ENCODE measurements at places on chromosomes 4 and X.

DNA sequence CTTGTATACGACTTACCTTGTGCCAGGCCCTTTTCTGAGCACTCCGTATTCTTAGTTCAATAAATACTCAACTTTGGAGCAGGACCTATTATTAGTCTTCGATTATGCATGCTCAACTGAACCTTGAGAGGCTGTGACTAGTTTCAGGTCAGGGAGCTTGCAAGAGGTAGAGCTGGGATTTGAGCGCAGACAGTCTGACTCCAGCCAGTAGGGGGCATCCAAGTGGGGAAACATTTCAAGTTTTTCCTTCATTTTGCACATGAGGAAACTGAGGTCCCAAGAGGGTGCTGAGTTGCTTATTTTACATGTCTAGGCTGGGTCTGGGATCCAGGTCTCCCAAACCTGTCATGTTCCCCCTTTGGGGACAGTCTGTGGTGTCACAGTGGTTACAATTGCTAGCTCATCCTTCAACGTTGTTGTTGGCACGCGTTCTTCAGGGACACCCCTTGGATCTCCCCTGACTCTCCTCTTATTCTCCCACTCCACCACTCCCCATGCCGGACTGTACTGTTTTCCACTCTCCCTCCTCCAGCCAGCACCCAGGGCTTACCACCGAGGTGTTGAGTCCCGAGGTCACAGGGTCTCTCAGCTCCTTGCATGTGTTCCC is 6.7 kb upstream of the PRICKLE3 start:
- no peak for DNase-seq

DNA sequence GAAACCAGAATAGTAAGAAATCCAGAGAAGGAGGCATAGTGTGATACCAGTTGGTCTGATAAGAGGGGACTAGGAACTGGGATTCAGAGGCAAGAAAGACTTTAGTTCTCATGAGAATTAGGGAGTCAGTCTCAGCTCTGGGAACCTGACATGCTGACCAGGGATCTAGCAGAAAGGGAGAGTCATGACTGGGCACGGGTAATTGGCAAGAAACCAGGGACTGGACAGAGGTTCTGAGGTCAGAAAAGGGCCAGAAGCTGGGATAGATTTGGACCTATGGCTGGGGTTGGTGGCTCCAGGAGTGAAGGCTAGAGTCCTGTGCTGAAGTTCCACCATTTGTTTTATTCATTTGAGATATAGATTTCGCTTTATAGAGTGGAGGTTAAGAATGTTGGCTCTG is 110.2 kb upstream of the C1GALT1C1 start:
- DNase-seq: no peak

DNA sequence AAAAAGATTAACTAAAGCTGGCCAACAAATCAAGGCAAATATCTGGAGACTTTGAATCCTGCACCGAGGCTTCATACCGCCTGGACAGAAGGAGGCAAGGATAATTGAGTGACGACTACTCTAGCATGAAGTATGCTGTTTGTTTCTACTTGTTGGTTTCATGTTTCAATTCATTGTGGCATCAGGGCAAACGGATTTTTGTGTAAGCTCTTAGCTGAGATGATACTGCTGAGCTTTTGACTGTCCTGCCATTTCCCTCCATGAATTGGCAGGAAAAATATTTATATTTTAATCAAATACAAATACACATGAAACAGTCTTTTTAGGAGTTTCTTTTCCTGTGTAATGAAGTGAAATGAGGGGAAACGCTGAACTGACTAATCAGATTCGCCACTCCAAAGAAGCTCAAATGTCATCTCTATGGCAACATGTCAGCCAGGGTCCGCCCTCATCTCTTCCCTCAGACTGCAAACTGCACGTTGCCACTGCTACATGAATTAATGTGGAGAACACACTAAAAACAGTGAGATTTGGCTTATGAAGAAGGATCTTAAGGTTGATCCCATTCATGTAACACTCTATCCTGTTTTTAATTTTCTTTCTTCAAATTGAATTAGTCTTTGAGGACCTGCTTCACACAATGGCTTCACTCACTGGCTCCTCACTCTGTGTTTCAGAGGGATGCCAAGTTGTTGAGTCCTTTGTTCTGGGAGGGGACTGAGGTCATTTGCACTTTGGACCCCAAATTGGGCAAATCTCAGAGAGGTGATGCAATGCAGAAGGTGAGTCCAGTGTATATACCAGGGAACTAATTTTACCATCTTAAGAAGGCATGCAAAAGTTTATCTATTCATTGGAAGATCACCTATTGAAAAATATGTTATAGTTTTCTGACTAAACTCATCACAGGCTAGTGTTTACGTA is 149.6 kb upstream of the MID1 start:
- DNase-seq: no peak

GRCh38 chrX:154458116-154458953 is at the start of gene PLXNA3:
Gene PLXNA3, plus strand, starts transcription at chrX:154458281. Its CDS starts 1,903 bp downstream, at chrX:154460184.
- peak; percentile 60 for DNase-seq

GRCh38 chr4:161010227-161010626 is 1153.6 kb downstream of the FSTL5 start:
- no peak for DNase-seq

DNA sequence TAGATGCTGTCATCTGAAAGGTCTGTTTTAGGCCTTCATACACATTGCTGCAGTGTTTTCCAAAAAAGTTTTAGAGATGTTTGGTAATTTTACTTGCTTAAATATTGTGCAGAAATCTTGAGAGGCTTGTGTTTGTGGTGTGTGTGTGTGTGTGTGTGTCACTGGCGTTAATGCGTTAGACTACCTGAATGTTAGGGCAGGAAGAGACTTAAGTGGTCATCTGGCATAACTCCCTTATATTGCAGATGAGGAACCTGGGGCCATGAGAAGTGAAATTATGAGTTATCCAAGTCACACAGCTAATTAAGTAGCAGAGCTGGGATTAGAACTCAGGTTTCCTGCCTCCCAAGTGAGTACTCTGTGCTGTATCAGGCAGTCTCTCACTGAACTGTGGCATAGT is 1.4 kb downstream of the LSM6 start:
- DNase-seq: no peak

GRCh38 chr4:112589206-112589605 is 47.5 kb downstream of the ZGRF1 start:
- DNase-seq: no peak

DNA sequence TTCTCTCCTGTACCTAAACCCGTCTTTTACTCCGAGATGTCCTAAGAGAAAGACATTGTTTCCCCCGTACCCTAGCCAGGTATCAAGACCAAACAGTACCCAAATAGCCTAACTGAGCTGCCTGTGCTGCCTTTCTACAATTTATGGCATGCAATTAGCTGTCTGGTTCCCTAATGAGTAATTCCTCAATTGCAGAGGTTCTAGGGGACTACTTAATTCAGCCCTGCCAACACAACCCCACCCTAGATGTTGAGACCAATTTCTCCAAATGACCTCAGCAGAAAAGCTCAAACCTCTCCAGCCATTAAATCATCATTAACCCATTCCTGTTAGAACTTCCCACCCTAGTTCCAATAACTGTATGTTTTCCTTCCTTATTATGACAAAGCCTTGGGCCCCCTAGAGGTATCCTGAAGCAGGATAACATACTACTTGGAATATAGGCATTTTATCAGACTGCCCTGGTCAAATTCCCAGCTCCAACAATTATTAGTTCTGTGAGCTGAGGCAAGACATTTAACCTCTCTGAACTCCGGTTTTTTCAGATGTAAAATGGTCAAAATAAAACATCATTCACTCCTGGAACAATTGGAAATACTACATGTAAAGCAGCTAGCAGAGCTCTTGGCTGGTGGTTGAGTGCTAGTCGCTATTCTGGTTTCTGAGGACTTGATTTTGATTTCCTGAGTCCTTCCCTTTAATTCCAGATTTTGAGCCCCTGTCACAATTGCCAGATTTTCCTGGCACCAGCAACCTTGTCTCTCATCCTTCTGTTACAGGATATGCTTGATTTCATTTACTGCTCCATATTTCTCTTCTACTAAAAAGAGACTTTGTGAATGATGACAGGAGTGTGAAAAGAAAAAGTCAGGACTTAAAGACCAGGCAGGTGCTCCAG is 244.6 kb upstream of the TENM3 start:
- DNase-seq: no peak

DNA sequence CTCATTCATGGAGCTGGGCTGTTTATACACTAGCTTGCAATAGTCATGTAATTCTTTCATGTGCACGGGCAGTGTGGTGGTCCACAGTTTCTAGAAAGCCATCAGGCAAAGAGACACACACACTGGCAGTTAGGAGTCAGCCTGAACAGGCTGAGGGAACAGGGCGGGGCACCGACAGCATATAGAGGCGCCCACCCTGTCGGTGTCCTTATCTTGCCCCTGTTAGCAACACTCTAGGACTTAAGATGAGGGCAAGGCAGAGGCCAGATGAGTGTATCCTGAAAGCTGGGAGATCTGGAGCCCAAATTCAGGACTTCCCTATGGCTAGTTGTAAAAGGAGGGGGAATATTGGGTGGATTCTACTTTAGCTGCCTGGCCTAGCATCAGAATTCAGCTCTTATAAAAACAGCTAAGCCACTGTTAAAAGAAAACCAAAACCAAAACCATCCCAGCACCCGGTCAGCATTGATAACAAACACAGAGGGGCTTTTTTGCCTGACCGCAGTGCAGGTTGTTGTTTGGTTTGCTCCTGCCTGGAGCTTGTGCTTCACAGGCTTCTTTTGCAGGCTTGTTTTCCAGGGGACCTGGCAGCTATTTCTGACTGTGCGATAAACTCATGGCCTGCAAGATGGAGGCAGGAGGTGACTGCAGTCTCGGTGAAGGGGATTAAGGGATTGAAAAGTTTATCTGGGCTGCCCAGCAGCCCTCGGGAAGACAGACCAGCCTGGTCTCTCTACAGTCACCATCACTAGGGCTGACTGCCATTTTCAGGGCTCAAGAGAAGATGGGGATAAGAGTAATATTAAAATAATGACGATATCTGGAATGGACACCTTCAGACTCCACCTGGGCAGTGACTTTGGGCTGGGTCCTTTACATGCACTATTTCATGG is 638.9 kb downstream of the MID1IP1 start:
- no peak for DNase-seq

- DNase-seq: no peak
These were observed 70.0 kb downstream of the NPNT start for GRCh38 chr4:105965183-105965800.

DNA sequence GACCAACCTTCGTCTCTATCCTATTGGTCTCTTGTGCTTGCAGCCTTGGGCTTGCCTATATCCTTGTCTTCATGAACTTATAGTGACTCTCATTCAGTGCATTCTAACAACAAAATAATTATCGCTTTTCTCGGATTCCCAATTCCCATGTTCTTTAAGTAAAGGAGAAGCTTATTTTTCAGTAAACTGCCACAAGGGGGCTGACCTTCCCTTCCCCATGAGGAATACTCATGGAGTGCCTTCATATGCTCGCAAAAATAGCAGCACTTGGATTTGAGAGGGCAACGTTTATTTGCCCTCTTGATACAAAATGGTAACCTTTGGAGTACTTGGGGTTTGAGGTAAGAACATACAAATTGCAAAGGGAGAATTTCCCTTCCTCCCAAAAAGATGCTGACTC is 183.2 kb upstream of the TENT5D start:
- no peak for DNase-seq

GRCh38 chr4:7341491-7342222 is 93.1 kb downstream of the PSAPL1 start:
- no peak for DNase-seq

GRCh38 chr4:17055788-17056187 is 157.3 kb upstream of the LDB2 start:
- DNase-seq: no peak

DNA sequence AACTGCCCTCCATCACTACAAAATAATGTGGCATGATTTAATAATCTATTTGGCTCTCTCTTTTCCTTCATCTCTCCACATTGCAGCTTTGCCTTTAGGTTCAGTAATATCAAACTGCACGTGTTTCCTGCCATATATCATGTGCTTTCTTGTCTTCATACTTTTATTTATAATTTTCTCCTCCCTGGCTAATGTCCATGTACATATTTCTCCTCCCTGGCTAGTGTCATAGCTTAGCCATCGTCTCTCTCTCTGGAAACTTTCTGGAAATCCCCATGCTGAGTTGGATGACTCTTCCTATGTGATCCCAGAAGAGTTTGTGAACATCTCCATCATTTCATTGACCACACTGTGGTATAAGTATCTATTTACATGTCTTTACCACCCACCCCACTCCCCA is 21.3 kb upstream of the PDGFC start:
- no peak for DNase-seq

DNA sequence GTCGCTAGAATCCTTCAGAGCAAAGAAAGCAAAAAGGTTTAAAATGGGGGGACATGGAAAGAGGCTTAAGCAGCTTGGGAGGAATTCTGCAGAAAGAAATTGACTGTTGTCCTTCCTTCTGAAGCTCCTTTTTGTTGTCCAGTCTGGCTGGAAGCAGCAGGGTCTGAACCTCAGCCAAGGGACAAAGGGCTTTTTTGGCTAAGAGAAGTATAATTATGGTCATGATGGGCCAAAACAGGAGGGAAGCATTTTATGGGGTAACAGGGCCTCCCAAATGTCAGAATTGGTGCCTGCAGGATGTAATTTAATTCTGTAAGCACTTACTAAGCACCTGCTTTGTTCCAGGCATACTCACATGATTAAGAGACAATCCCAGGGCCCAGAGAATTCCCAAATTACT is 74.2 kb upstream of the CPEB2 start:
- DNase-seq: no peak

DNA sequence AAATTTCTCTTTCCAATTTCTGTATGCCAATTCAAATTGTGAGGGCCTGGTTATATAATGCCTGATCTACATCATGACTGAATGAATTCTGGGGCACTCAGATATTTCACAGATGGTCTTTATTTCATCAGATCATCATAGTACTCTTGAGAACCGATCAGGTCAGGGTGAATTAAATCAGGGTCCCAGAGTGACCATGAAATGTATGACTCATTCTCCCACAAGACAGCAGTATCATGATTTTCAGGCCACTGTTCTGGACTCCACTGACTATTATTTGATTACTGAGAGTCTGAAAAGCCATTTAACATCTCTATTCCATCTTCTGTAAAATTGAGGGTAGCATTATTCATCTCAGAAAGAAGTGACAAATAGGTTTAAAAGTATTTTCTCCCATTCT is 471.5 kb downstream of the ADGRL3 start:
- no peak for DNase-seq

- no peak for DNase-seq
These were observed 119.4 kb downstream of the DDIT4L start for GRCh38 chr4:100070868-100071267.

DNA sequence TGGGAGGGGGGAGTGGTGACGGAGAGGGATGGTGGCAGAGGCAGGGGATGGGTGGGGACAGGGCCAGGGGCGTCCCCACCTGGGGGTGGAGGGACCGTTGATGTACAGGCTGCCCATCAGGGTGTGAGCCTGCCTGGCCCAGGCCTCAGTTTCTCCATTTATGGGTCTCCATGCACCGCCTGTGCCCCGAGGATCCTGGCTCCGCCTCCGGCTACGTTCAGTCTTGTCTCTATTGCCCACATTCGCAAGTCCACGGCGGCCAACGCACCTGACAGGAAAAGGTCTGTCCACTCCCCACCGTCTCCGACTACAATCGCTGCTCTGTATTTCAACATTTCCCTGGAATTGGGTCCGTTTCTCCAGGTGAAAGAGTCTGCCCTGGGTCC is 96.3 kb upstream of the NKX1-1 start:
- no peak for DNase-seq

All from activated CD4-positive, alpha-beta T cell treated with anti-CD3 and anti-CD28 coated beads for 1 hour (primary cell).